Activated T-cell treated with anti-CD3 and anti-CD28 coated beads, Interleukin-2, amount 50 U/mL, for 48 hours (primary cell): ENCODE measurements at places on chromosomes 1 and 21.

DNA sequence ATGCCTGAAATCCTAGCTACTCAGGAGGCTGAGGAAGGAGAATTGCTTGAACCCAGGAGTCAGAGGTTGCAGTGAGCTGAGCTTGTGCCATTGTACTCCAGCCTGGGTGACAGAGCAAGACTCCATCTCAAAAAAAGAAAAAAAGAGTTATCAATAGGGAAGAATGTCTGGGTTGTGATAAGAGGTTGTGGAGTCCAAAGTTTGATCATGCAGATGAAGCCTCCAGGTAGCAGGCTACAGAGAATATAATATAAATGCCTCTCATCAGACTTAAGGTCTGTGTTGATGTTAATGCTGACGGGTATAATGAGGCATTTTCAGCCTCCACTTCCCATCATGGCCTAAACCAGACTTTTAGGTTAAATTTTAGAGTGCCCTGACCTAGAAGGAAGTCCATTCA is 24.6 kb downstream of the TLR5 start:
- no peak for DNase-seq

DNA sequence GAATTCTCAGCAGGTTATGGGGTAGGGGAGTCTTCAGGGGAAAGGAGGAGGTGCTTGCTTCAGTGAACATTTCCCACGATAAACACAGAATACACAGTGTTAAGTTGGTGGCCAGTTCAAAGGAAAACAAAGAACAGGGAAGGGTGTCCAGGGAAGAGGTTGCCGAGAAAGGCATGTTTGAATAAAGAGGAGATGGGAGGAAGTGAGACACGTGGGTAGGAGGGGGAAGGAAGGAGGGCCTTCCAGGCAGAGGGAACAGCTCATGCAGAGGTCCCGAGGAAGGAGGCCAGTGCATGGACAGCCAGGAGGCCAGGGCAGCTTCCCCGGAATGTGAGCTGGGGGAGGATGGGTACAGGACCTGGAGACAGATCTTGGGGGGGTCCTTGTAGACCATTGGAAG is 130.3 kb upstream of the TMEM51 start:
- DNase-seq: no peak

DNA sequence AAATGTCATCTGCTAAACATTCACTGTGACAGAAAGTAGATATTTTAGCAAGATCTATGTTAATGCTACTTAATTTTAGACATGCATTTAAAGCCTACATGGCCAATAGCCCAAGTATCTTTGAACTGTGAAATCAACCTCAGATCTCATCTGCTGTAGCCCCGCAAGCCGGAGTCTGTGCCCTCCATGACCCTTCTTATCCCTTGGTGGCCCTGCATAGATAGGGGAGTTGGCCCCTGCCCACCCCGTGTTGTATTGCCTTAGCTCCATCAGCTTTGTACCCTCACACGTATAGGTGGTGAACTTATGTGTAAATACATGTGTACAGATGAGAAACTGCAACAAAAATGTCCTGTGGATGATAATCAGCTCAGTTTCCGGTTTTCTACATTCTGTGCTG is 18.5 kb downstream of the ATP5PO start:
- DNase-seq: no peak

- no peak for DNase-seq
Observed at GRCh38 chr1:158685085-158685484, 1.4 kb downstream of the SPTA1 start.

DNA sequence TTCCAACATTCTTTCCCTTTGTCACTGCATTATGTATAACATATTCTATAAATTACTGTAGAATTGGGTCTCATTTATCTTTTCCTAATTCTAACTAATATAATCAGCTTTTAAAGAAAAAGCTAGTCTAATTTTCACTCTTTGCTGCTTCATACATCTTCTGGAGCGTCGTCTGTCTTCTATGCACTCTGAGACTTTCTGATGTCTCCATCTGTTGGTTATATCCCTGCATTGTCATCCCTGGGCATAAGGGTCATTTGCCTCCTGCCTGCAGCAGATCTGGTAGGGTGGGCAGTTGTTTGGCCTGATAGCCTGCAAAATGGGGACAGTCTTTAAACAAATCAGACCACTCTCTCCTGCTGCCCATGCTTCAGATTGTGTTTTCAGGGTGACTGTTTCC is 40.8 kb upstream of the DYNLT5 start:
- DNase-seq: no peak

GRCh38 chr1:33045814-33046213 is 9.1 kb upstream of the AK2 start:
- no peak for DNase-seq

- DNase-seq: peak; percentile 67
Observed at GRCh38 chr1:248807067-248807737, 18.5 kb downstream of the SH3BP5L start.

DNA sequence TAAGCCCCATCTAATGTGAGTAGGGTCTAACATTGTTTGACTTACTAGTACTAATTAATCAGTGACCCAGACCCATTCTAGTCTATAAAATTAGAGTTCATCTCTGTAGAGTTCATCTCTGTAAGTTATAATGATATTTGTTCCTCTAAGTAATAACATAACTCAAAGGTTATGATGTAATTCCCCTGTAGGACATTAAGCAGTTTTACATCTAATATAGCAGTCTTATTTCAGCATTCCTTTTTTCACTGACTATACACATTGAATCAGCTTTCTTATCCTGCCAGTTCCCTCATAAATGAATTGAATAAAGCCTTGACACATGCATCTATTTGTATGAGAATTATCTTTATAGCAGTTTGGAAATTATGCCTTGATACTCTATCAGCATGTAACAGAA is 90.9 kb downstream of the SH3GLB1 start:
- DNase-seq: no peak
